ENCODE measurements at places on chromosomes 4 and X. TPM values are rescaled to one million over a fixed set of nuclear protein-coding genes. Genes with fewer than 3 reads are reported as not detected.

GRCh38 chr4:119629142-119629471, 503 bp upstream of the PDE5A start:
- H3K36me3 ChIP-seq, result no peaks in the 10 kb centered on the region
- peak overlapping the region; percentile 98 for H3K4me3 ChIP-seq
- no peak for DNase-seq
- peak overlapping the region; percentile 78 for H3K27ac ChIP-seq

Gene RAB33A
- total RNA-seq, result not detected

DNA sequence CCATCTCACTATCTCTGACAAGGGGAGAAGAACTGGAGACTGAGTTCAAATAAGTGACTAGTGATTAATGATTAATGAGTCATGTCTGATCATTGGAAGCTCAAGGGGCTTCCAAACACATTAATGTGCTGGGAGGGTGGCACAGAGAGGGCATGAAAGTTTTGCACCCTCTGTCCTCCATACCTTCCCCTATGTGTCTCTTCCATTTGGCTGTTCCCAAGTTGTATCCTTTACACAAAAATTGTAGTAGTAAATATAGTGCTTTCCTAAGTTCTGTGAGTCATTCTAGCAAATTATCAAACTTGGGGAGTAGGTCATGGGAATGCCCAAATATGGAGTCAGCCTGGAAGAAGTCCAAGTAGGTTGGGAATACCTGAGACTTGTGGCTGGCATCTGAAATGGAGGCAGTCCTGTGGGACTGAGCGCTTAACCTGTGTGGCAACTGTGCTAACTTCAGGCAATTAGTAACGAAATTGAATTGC, 4.1 kb upstream of the FAM200B start:
- H3K4me1 ChIP-seq, result peaks cover 8% of the 10 kb centered on the region
- no peak for DNase-seq
- H3K27me3 ChIP-seq, result no peaks in the 10 kb centered on the region
- H3K27ac ChIP-seq, result no peak overlapping the region
- H3K36me3 ChIP-seq, result no peaks in the 10 kb centered on the region

GRCh38 chr4:80740375-80740774, 290.1 kb upstream of the BMP3 start:
- H3K27ac ChIP-seq, result no peak overlapping the region
- DNase-seq, result no peak
- H3K4me1 ChIP-seq, result no peaks in the 10 kb centered on the region
- H3K4me3 ChIP-seq, result no peak overlapping the region

DNA sequence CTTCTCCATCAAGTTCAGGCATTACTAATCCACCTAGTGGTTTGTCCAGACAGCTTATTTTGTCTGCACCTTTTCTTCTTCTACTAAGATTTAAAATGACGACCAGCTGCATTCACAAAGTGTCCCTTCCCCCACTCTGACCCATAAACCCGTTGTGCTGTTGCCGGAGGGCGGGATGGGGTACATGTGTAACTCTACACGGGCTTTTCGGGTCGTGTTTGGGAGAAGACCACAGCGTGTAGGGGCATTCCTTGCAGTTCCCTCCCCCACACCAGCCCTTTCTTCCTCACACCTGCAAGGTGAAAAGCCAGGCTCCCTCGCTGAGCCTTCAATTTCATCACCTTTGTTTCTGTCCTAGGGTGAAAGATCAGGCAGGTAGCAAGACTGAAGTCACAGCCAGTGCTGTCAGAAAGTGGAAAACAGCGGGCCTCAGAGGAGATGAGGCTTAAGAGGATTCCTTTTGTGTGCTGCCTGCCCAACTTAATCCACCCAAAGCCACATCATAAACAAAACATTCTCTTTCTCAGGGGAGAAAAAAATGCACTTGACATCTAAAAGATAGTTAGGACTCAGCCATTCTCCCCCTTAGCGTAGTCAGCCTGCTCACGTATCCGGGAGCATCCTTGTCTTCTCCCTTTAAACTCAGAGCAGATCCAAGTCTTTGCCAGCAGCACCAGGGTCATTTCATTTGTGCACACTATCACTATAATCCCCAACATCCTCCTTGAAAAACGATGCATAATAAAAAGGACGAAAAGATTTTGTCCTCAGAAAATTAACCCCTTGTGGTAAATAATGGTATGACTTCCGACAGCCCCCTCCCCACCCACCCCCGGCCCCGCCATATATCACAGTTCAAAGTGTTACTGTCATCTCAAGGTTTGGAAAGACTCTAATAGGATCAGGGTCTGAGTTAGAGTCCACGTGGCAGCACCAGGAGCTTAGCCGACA, 599.0 kb downstream of the RAB28 start:
- H3K27ac ChIP-seq, result no peak overlapping the region
- no peak for DNase-seq
- no peaks in the 10 kb centered on the region for H3K36me3 ChIP-seq
- no peak overlapping the region for H3K4me3 ChIP-seq
- H3K4me1 ChIP-seq, result no peaks in the 10 kb centered on the region
- no peaks in the 10 kb centered on the region for H3K27me3 ChIP-seq

- H3K27me3 ChIP-seq, result no peaks in the 10 kb centered on the region
- H3K4me3 ChIP-seq, result no peak overlapping the region
- H3K4me1 ChIP-seq, result no peaks in the 10 kb centered on the region
- H3K27ac ChIP-seq, result no peak overlapping the region
- H3K36me3 ChIP-seq, result no peaks in the 10 kb centered on the region
These were observed 146.8 kb downstream of the HMGN5 start for GRCh38 chrX:81054904-81055303.

Gene MAGEA9
- not detected for total RNA-seq

DNA sequence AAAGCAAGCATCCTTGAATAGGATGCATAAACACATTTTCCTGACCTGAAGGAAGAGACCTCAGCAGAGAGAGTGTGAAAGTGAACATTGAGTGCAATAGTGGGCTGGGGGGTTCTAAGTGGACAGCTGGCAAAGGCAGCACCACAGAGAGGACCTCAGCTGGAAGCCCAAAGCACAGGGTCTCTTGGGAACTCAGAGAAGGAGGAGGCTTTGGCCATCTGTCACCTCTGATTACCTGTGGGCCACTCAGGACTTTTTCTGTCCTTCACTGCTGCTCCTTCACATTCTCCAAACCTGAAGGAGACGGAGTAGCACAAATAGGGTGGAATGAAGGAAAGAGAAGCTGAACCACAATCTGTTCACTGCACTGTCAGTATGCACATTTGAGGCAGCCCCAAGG, 37.9 kb upstream of the FAT4 start:
- DNase-seq, result no peak
- no peak overlapping the region for H3K27ac ChIP-seq
- no peaks in the 10 kb centered on the region for H3K36me3 ChIP-seq
- no peak overlapping the region for H3K4me3 ChIP-seq
- no peaks in the 10 kb centered on the region for H3K4me1 ChIP-seq

GRCh38 chr4:133920236-133920635, 281.4 kb downstream of the PABPC4L start:
- DNase-seq, result no peak
- H3K4me3 ChIP-seq, result no peak overlapping the region
- H3K36me3 ChIP-seq, result no peaks in the 10 kb centered on the region
- no peak overlapping the region for H3K27ac ChIP-seq
- H3K27me3 ChIP-seq, result no peaks in the 10 kb centered on the region
- no peaks in the 10 kb centered on the region for H3K4me1 ChIP-seq

All from gastrocnemius medialis (tissue), 4 donors.